NCI-H774 (cell line): ENCODE measurements at places on chromosomes 13 and 19.

DNA sequence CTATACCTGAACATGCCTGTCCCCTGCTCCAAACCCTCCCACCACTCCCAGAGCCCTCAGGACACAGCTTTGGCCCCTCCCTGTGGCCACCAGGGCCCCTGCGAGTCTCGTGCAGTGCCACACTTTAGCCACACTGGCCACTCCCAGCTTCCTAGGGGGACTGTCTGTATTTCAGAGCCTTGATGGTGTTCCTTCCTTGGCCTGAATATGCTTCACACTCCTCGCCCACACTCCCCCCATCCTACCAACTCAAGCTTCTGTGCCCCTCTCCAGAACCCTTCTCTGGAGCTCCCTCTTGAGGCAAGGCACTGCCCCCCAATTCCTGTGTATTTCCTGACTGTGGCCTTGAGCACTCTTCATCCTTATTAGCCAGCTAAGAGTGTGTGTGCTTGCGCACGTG lies 80.2 kb downstream of the DPF1 start:
- DNase-seq, result no peak

DNA sequence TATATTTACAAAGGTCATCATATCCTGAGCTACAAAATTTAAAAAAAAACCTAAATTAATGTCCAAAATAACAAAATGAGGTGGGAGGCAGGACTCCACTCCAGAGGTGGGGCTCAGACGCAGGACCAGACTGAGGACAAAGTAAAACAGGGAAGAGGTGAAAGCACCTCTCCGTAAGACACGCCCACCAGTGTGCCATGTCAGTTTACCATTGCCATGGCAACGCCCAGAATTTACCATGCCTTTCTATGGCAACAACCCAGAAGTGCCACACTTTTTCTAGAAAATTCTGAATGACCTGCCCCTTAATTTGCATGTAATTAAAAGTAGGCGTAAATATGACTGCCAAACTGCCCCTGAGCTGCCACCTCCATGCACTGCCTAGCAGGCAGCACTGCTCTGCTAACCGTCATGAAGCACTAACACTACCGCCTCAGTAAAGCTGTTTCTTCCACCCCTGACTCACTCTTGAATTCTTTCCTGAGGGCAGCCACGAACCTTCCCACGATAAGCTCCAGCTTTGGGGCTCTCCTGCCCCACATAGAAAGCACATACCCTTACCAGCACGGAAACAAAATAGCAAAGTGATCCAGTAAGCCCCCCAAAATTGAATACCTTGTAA lies 22.3 kb upstream of the PDCD5 start:
- no peak for DNase-seq

- DNase-seq, result no peak
Observed at GRCh38 chr13:40285634-40286033, 380.8 kb downstream of the FOXO1 start.

DNA sequence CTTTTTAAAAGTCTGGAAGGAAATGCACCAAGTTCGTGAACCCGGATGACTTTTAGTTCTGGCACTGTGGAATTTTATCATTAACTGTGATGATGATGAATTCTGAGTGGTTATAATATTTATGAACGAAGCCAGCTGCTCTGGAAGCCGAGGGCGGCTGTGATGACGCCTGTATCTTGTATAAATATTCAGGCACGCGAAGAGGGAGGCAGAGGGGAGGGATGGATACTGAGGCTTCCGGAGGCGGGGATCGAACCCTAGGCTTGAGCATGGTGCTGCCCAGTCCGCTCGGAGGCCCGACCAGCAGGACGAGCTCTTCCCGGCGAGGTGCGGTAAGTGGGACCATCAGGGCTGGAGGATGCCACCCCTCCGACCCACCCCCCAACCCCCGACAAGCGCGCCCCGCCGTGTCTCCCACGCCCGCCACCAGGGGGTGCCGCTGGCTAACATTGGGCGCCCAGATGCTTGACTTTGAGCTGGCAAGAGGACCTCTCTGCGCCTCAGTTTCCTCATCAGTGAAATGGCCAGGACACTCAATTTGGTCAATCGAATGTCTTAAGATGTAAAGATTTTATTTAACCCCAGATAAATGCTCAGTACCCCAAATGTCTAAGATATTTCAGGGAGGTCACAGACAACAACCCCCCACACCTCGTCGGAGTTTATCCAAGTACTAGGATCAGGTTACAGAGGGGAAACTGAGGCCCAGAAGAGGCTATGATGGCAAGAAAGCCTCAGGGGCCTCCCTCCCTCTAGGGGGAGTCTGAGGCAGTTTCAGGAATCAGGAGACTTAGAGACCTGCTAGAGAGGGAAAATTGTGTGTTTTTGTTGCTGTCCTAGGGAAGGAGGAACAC lies 4.5 kb upstream of the RAB3A start:
- peak; percentile 6 for DNase-seq

- DNase-seq, result peak; percentile 68
Observed at GRCh38 chr19:32675720-32676185, at the start of gene RGS9BP. Gene RGS9BP, plus strand, starts transcription at chr19:32675848. Its CDS starts 416 bp downstream, at chr19:32676264.

- DNase-seq, result peak; percentile 32
Observed at GRCh38 chr19:12611361-12611699, 610 bp downstream of the ZNF791 start.

GRCh38 chr13:40026174-40026585 lies 370.7 kb downstream of the COG6 start:
- no peak for DNase-seq

DNA sequence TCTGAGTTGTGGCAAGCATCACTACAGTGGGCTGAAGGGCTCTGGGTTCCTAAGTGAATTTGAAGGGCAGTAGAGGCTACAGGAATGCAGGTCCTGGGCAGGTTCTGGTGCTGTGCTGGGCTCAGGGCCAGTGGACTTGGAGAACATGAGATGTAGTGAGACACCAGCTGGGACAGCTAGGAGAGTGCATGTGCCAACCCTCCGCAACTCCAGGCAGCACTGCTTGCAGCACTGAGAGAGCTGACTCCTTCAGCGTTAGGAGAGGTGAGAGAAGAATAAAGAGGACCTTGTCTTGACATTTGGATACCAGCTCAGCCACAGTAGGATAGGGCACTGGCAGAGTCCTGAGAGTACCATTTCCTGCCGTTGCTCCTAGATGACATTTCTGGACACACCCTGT lies 739.9 kb upstream of the PRR20A start:
- no peak for DNase-seq

DNA sequence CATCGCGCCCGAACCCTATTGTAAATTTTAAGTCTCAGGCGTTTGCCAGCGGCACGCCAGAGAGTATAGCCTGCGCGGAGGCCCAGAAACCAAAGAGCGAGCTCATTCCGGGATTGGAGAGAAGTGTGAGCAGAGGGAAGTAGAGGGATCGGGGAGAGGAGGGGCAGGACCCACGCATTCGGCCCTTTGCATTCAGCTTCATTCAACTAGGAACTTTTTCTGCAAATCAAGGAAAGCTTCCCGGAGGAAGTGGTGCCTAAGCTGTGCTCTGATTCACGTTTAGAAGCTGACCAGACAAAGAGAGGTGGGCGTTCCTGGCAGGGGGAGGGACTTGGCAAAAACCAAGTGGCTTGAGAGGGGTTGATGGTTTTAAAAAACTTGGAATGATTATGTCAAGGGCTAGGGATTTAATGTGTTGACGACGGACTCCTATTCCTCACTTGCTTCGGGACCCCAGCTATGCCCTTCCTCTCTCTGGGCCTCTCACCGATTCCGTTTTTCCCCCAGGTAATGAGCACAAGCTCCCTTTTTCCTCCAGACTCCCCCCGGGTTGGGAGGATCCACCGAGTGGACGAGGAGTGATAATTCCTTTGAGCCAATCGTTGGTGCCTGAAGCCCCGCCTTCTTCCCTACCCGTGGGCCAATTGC lies 811 bp upstream of the PRMT1 start:
- DNase-seq, result peak; percentile 91

DNA sequence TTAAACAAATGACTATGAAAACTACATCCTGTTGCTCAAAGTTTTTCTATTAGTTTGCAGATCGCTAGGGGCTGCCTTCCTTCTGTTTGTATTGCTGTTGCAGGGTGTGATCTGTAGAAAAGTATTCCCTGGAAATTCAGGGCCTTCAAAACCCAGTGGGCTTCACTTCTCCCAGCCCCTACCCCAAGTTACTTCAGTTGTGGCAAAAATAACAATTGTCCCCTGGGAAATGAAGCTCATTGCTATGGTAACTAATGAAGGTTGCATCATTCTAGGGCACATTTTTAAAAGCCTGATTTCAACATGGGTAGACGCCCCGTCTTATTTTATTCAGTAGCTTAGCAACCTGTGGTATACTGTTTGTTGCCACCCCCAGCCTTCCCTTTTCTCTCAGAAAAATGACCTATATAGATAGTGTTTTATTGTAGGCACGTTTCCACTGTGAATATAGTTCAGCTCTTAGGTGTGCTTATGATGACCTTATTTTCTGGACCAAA lies 60.9 kb downstream of the WDFY2 start:
- no peak for DNase-seq

DNA sequence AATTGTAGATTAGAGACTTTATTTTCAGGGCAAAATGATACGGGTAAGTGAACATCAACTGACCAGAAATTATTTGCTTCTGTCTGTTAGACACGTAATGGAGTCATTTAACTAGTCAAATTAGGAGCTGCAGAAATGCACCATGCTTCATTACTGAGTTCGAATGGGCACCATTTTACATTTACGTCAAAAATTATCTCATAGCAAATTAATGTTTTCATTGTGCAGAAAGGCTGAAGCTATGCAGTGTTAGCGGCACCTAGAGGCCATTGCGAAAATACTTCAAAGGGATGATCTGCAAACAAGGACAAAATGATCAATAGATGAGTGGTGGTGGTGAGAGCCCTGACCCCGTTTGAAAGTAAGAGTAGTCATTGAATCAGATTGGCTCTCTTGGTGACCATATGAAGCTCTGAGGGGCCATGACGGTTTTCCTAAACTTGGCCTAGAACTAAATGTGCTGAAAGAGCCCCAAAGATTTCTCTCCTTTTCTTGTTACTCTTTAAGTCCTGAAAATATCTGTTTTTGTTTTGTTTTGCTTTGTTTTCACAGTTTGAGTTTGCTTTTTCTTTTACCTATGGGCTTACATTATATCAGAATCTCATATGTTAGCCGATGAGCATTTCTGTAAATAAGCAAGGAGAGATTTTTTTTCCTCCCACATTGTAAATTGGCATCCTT lies 277.9 kb downstream of the ZNF536 start:
- DNase-seq, result peak; percentile 9

GRCh38 chr13:101139081-101139480 lies 277.2 kb downstream of the NALCN start:
- no peak for DNase-seq

DNA sequence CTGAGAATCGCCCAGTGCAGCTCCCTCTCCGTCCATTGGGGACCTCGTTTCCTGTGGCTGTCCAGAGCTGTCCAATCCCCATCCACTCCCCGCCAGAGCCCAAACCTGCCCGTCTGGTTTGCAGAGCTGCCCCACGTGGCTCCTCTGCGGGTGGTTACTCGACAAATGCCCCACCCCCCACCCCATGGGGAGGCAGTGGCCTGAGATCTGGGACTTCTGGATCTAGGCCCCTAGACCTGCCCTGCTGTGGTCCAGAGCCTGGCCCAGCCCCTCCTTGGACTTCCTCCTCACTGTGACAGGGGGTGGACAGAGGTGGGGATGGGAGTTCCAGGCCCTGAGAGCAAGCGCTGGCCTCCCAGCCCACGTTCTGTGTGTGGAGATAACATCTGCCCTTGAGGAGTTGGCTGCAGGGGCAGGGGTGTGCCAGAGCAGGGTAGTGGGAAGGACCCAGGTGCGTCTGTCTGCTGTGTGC lies 29.1 kb downstream of the PAK4 start:
- DNase-seq, result no peak

DNA sequence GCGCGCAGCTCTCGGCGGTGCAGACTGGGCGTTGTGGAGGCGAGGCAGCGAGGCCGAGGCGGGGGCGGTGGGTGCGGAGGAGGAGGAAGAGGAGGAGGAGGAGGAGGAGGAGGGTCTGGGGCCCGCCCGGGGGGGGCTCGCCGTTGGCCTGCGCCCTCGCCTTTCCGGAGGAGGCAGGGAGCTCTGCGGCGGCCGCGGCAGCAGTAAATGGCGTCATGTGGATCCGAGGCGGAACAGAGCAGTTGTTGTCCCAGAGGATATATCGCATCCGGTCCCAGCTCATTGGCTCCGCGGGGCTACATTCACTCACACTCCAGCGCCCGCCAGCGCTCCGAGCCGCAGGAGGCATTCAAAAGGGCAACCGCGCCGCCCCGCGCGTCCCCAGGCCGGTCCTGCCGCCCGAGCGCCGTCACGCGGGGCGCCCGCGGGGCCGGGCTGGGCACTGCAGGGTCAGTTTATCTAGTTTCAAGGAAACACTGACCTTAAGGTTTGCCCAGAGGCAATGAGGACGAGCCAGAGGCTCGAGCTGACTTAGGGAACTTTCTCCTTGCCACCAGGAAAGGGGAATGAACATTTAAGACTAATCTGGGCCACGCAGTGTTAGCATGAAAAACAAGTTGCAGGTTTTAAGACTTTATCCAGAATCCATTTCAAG lies at the start of gene SPRY2:
Gene SPRY2 (minus strand): TSS at position 26 of the 655 bp plus-strand sequence. CDS start 3,421 bp downstream, outside the sequence.
- peak; percentile 67 for DNase-seq

- no peak for DNase-seq
Observed at GRCh38 chr19:40718774-40719391, 2.0 kb downstream of the ITPKC start.

GRCh38 chr19:39380521-39381502 lies 10.1 kb downstream of the PAF1 start:
- DNase-seq, result no peak

DNA sequence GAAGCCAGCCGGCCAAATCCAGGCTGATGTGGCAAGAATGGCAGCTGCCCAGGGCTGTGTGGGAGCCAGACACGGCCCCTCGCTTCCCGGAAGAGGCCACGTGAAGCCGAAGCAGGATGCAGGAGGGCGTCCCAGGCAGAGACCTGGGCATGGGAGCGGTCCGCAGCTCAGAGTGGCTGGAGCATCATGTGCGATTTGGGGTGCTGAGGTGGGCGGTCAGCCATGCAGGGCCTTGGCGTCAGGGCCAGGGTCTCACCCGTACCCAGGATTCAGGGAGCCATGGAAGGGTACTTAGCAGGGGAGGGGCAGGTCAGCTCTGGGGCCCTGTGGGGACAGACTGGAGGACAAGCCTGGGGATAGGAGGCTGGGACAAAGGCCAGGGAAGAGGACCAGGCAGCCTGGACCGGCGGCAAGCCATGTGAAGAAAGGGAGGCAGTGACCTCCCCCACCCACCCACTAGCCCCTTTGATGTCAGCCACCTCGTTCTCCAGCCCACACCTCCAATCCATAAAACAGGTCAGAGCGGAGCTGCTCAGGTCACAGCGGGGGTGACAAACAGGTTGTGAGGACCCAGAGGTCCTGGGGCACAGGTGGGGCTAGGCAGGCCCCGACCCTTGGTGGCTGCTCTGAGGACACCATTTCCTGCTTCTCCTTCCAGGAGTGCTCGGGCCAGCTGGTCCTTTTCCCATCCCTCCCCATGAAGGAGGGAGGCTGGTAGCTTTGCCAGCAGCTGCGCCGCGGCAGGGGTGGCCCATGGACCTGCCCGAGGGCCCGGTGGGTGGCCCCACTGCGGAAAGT lies 2.3 kb downstream of the KASH5 start:
- no peak for DNase-seq

DNA sequence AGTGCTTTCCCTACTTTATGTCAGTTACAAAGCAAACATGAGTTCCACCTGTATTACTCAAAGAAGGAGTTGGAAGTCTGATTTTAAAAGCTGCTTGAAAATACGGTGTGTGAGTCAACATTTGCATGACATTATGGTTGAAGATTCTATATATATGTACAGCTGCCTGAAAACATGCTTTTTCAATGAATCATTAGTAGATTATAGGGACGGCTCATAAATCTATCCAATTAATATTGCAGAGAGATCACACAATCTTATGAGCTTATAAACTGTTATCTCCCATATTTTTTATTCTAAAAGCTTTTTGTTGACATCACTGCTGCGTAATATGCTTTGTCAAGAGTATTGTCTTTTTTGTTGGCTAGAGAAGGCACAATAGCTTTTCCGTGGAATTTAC lies 873.8 kb downstream of the SLITRK6 start:
- no peak for DNase-seq
